Stimulated activated CD4-positive, alpha-beta T cell treated with anti-CD3 and anti-CD28 coated beads, Interleukin-4, amount 100 ng/mL, for 4 hours (primary cell): ENCODE measurements at places on chromosomes 7 and 10.

DNA sequence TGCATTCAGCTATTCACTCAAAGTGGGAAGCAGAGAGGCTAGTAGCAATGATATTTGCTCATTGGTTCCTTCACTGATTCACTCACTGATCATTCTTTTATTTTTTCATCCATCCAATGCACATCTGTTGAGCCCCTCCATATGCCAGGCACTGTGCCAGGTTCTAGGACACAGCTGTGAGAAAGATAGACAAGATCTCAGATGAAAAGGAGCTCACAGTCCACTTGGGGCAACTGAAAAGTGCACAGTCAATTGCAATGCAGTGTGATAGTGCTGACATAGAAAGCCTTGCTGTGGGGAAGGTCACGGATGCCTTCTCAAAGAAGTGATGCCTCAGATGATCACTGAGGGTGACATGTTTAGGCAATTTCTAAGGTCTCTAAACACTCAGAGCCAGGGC lies 262.3 kb downstream of the PTEN start:
- no peak for DNase-seq

GRCh38 chr7:22786290-22786932 lies 36.2 kb downstream of the TOMM7 start:
- no peak for DNase-seq

DNA sequence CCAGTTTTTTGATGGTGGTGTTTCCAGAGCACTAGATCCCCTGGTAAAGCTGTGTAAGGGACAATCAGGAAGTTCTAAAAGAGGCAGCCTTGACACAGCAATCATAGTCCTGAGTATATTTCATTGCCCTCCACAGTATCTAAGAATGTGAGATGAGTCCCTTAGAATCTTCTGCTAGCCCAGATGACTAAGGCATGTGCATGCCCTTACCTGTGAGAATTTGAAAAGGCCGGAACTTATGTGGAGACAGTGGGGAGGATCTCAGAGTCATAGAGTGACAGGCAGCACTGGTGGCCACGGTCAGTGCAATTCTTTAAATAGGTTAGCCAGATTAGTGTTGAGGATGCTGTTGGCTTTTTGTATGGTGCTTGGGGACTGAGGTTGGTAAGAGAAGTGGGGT lies 361.4 kb upstream of the VSTM2A start:
- DNase-seq: no peak

DNA sequence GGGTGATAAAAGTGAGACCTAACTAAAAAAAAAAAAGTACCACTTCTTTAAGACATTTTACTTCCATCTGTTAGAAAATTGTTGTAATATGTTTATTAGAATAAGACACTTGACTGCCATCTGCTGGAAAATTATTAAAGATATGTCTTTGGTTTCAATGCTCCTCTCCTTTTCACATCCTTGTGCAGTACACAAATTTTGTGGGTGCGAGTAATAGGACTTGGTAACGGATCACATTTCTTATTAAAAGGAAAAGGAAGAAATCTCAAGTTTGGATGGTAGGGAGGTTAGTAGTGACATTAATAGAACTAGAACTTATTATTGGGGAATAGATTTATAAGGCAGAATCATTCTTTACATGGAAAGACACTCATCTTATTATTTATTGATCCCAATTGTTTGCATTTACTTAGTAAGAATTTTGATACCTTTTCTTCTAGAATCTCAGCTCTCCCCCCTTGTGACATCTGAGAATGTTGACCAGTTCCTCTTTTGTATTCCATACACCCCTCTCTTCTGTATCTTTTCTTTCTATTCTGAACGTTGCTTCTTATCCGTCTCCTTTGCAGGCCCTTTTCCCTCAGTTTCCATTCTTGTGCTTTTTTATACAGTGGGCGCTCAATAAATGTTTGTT lies 43.0 kb upstream of the RPA3 start:
- no peak for DNase-seq

DNA sequence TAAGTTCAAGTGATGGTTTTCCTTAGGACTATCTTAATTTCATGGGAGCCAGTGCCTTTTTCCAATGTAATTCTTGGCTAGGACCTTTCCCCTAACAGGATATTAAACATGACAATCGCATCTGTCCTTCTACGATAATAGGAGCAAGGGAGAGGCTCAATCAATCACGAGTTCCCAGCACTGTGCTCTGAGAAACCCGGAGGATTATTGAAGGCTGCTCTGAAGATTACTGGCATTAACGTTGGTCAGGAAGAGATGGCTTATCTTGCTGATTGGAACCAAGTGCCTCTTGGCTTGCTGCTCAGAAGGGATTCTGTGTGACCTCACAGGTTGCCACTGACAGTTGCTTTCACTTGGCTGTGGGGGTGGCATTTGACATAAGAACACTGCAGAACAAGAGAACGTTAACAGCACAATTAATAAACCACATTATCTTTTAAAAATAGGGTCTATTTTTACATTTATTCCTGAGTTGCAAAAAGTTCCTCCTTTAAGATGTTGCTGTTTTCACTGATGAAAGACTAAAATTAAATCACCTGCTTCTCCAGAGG lies 252.1 kb upstream of the TAC1 start:
- DNase-seq: no peak
